ENCODE measurements at places on chromosomes 1 and 21. TPM values are rescaled to one million over a fixed set of nuclear protein-coding genes. Genes with fewer than 3 reads are reported as not detected.
A peak's percentile ranks its signal among the peaks of the same experiment; 100 is the strongest.

DNA sequence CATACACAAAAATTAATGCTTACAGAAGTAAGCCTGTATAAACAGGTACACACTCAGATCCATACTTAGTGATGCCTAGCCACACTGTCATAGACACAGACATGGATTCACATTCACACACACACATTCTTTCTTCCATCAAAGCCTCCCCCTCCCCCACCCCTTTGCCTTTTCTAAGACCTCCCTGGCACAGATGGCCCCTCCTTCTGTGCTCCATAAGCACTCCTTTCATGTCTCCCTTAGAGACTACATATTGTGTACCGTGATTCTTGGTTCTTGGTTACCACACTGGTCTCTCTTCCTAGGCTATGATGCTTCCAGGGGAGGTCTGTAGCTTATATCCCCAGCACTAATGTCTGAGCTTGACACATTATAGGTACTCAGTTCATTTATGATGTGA lies 2.0 kb upstream of the NHLH2 start:
- H3K27ac ChIP-seq, result no peak overlapping the region
- peaks cover 16% of the 10 kb centered on the region for H3K4me1 ChIP-seq
- H3K36me3 ChIP-seq, result no peaks in the 10 kb centered on the region
- no peak for DNase-seq

DNA sequence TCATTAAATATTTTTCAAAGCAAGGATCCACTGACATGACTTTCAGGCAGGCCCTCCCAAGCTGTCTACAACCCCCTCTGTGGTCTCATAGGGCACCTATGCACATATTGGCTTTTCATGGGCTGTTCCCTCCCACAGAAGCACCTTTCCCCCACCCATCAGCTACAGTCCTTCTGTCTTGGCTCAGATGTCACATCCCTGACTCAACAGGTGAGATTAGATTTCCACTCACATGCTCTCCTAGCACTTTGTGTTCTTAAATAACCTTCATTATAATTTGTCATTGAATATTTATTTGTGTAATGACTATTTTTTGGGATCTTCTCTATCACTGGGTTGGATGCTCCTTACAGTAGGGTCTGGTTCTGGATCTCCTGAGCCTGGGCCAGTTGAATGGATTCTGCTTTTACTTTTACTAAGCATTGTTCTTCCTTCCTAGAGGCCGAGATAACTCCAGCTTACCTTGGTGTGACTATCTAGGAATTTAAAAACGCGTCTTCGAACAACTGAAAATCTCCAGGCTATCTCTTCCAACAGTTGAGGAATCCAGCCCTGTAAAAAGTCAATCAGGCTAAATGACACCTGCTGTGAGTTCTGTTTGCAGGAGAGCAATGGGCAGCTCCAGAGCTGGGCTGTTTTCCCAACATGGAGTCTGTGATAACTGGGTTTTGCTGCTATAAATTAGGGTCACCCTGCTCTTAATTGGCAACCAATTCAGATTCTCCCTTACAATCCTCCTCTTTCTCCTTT lies 16.2 kb downstream of the ROR1 start:
- H3K4me3 ChIP-seq, result no peak overlapping the region
- H3K4me1 ChIP-seq, result no peaks in the 10 kb centered on the region
- H3K27me3 ChIP-seq, result no peaks in the 10 kb centered on the region
- no peak for DNase-seq
- no peak overlapping the region for H3K27ac ChIP-seq
- no peaks in the 10 kb centered on the region for H3K36me3 ChIP-seq

DNA sequence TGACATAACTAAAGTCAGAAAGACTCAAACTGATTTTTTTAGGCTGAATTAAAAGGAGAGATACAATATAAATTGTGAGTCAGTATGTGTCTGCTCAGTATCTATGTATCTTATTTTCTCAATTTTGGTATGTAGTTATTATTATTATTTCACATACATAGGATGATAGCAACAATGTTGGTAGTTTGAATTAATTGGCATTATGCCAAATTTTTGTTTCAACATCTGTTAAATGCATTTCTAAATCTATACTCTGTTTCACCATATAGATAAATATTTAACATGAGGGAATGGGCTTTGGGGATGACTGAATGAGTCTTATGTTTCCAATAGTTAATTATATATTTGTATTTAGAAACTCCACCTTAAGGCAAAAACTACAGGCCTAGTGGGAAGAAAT lies 12.6 kb upstream of the HMCN1 start:
- no peak overlapping the region for H3K27ac ChIP-seq
- no peaks in the 10 kb centered on the region for H3K4me1 ChIP-seq
- no peaks in the 10 kb centered on the region for H3K27me3 ChIP-seq
- H3K36me3 ChIP-seq, result no peaks in the 10 kb centered on the region
- DNase-seq, result no peak

- H3K27ac ChIP-seq, result no peak overlapping the region
- H3K27me3 ChIP-seq, result no peaks in the 10 kb centered on the region
- H3K4me1 ChIP-seq, result peaks cover 39% of the 10 kb centered on the region
- H3K4me3 ChIP-seq, result no peak overlapping the region
These were observed 28.7 kb downstream of the RSPH1 start for GRCh38 chr21:42467140-42467983.

DNA sequence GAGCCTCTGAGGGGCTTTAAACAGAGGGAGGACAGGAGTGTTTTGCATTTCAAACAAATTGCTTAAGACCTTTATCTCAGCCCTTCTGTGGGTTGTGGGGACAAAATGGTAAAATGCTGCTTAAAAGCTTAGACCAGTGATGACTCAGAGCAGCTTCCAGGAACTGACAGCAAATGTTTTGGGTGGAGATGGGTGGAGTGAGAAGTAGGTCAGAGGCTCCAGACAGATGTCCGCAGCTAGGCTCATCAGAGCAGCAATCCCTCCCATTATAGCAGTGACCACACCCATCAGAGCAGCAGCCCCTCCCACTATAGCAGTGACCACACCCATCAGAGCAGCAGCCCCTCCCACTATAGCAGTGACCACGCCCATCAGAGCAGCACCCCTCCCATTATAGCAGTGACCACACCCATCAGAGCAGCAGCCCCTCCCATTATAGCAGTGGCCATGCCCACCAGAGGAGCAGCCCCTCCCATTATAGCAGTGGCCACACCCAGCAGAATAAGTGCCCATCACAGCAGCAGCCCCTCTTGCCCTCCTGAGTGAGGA lies 532.2 kb downstream of the MATN1 start:
- peak overlapping the region; percentile 59 for H3K27ac ChIP-seq
- H3K4me3 ChIP-seq, result peak overlapping the region; percentile 44
- DNase-seq, result peak; percentile 54

GRCh38 chr1:230066031-230066430 lies 1.0 kb upstream of the GALNT2 start:
- DNase-seq, result no peak
- H3K36me3 ChIP-seq, result peaks cover 8% of the 10 kb centered on the region
- H3K27me3 ChIP-seq, result peaks cover 9% of the 10 kb centered on the region
- H3K27ac ChIP-seq, result peak overlapping the region; percentile 70
- peaks cover 45% of the 10 kb centered on the region for H3K4me1 ChIP-seq

DNA sequence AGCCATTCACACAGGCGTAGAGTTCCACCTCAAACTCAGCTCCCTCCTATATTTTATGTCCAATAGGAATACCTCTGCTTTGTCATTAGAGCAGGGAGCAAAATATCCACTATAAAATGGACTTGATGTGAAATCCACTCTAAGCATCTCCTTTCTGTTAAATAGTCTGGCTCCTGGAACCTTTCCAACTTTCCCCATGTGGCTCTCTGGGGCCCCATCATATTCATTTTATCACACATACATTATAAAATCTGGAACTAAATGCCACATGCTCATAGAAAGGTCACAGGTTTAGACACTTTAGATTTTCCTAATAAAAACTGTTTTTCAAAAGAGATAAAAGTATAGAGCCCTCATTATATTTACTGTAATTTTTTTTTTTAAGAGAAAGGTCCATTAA lies 82.1 kb downstream of the PTPN14 start:
- no peaks in the 10 kb centered on the region for H3K36me3 ChIP-seq
- no peak for DNase-seq
- peaks cover 15% of the 10 kb centered on the region for H3K4me1 ChIP-seq
- H3K27me3 ChIP-seq, result peaks cover 13% of the 10 kb centered on the region
- H3K27ac ChIP-seq, result no peak overlapping the region
- no peak overlapping the region for H3K4me3 ChIP-seq

DNA sequence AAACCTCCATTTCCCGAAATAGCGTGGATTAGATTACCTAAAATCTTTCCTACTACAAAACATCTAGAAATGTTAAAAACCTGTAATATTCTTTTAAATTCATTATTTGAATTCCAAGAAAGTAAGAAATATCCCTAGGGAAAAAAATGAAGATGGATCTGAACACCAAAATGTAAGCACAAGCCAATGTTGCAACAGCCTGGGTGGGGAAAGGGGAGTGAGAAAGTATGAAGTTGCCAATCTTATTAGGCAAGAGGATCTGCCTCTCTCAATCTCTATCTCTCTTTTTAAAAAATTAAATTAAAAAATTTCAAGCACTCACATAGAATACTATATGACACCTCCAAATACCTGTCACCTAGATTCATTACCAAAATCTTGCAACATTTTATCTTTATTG lies 74.9 kb upstream of the IRF2BP2 start:
- no peak overlapping the region for H3K4me3 ChIP-seq
- H3K27me3 ChIP-seq, result no peaks in the 10 kb centered on the region
- peaks cover 8% of the 10 kb centered on the region for H3K36me3 ChIP-seq
- no peak for DNase-seq

DNA sequence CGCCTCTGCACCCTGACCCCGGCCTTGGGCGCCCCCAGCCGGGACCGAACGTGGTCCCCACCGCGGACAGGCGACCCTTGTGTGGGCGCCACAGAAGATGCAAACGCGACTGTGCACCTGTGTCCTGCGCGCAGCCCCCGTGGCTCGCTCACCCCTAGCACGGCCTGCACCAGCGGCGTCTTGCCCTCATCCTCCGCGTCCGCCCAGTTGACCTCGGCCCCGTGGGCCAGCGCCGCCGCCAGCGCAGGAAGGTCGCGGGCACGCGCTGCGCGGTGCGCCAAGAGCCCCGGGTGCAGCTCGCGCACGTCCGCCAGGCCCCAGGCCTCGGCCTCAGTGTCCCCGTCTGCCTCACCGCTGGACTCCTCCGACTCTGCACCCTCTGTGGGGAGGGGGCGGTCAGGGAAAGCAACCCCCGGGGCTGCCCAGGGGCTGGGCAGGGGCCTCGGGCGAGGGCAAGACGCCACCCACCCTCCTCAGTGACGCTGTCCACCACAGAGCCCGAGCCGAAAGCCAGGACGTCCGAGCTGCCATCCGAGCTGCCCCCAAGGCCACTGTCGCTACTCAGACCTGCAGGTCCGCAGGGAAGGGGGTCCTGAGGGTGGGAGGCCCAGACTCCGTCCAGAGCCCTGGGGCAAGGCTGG lies 13.4 kb downstream of the ACAP3 start:
- H3K27ac ChIP-seq, result no peak overlapping the region

- H3K4me1 ChIP-seq, result no peaks in the 10 kb centered on the region
- no peaks in the 10 kb centered on the region for H3K36me3 ChIP-seq
- peaks cover 9% of the 10 kb centered on the region for H3K27me3 ChIP-seq
- no peak overlapping the region for H3K27ac ChIP-seq
- no peak for DNase-seq
- H3K4me3 ChIP-seq, result no peak overlapping the region
These were observed 24.9 kb downstream of the NID1 start for GRCh38 chr1:236039740-236040685.

DNA sequence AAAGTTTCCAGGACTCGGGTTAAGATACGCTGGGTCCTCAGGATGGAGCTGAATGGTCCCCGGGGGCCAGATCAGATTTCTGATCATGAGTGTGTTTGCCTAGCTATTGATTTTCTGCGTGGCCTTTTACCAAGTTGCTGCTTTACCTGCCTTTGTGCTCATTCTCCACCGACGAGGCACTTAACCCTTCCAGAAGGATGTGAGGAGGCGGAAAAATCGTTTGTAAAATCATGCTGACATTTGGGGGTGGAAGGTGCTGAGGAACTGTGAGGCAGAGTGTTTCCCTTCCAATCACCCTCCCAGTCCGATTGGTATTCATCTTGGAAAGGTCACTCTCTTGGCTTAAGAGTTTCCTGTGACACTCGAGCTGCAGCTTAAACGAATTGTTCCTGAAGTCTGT lies 337.1 kb upstream of the KAZN start:
- H3K4me3 ChIP-seq, result no peak overlapping the region
- no peaks in the 10 kb centered on the region for H3K36me3 ChIP-seq
- H3K27me3 ChIP-seq, result peaks cover 12% of the 10 kb centered on the region
- H3K4me1 ChIP-seq, result no peaks in the 10 kb centered on the region

DNA sequence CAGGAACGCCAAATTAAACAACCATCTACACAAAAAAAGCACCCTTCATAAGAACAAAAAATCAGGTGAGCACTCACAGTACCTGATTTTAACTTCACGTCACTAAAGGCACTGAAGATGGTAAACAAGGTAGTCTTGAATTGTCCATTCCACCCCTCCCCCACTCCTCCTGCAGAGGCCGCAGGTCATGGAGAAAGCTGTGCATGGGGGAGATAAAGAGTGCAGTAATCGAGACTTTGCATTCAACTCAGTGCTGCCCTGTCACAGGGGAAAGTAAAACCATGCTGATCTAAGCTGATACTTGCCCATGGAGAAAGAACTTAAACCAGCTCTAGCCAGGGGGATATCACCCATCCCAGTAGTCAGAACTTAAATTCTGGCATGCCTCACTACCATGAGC lies 61.4 kb upstream of the LRIF1 start:
- no peaks in the 10 kb centered on the region for H3K36me3 ChIP-seq
- H3K4me3 ChIP-seq, result no peak overlapping the region
- DNase-seq, result no peak

- no peaks in the 10 kb centered on the region for H3K27me3 ChIP-seq
- peaks cover 38% of the 10 kb centered on the region for H3K36me3 ChIP-seq
- H3K4me1 ChIP-seq, result peaks cover 27% of the 10 kb centered on the region
- no peak overlapping the region for H3K4me3 ChIP-seq
- H3K27ac ChIP-seq, result peak overlapping the region; percentile 85
These were observed 8.0 kb downstream of the ELOA start for GRCh38 chr1:23751050-23751814.

- DNase-seq, result no peak
- no peak overlapping the region for H3K4me3 ChIP-seq
- H3K27ac ChIP-seq, result no peak overlapping the region
- no peaks in the 10 kb centered on the region for H3K27me3 ChIP-seq
- no peaks in the 10 kb centered on the region for H3K4me1 ChIP-seq
- peaks cover 2% of the 10 kb centered on the region for H3K36me3 ChIP-seq
These were observed 81.6 kb downstream of the ADSS2 start for GRCh38 chr1:244370060-244370637.

- peak; percentile 58 for DNase-seq
- H3K4me1 ChIP-seq, result peaks cover 22% of the 10 kb centered on the region
These were observed 10.7 kb downstream of the FMOD start for GRCh38 chr1:203340112-203340790.

- H3K36me3 ChIP-seq, result peaks cover 30% of the 10 kb centered on the region
- H3K27me3 ChIP-seq, result no peaks in the 10 kb centered on the region
- H3K4me1 ChIP-seq, result peaks cover under 1% of the 10 kb centered on the region
- H3K4me3 ChIP-seq, result no peak overlapping the region
These were observed 20.9 kb downstream of the SH2D2A start for GRCh38 chr1:156795787-156796186.

GRCh38 chr1:63023171-63023570 lies 239.2 kb downstream of the ATG4C start:
- H3K36me3 ChIP-seq, result peaks cover 2% of the 10 kb centered on the region
- H3K4me3 ChIP-seq, result no peak overlapping the region
- DNase-seq, result no peak

GRCh38 chr1:13228343-13228781 lies 2.4 kb upstream of the PRAMEF18 start:
- no peaks in the 10 kb centered on the region for H3K4me1 ChIP-seq
- H3K27me3 ChIP-seq, result peaks cover 6% of the 10 kb centered on the region
- H3K36me3 ChIP-seq, result no peaks in the 10 kb centered on the region

Gene HP1BP3
- total RNA-seq, result 333 TPM

Gene TCHH
- 0.05 TPM for total RNA-seq

Gene F13B
- not detected for total RNA-seq

Gene C1QTNF12
- 14.2 TPM for total RNA-seq

Gene C1orf185
- total RNA-seq, result not detected

Gene TNNT2
- not detected for total RNA-seq

Gene SLC25A34
- 3.0 TPM for total RNA-seq

Gene OR2L13
- total RNA-seq, result 0.24 TPM
